ENCODE measurements at places on chromosomes 4 and X.

DNA sequence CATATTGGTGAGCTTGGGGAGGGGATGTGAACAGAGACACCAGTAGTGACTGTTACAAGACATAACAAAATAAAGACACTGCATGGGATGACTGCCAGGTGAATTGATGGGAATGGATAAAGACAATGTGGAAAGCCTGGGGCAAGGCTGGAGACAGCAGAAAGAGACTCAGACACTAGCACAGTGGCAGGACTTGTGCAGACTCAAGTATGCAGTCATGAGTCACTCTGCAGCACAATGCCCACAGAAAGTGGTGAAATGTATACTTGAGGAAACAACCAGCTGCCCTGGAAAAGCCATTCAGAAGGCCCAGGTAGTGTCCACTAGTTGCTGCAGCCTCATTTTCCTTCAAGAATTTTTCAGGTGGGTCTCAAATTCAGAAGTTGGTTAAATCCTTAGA, 452.3 kb downstream of the MID1IP1 start:
- no peak for DNase-seq

- no peak for DNase-seq
These were observed 36.1 kb upstream of the OTUD4 start for GRCh38 chr4:145216535-145216934.

DNA sequence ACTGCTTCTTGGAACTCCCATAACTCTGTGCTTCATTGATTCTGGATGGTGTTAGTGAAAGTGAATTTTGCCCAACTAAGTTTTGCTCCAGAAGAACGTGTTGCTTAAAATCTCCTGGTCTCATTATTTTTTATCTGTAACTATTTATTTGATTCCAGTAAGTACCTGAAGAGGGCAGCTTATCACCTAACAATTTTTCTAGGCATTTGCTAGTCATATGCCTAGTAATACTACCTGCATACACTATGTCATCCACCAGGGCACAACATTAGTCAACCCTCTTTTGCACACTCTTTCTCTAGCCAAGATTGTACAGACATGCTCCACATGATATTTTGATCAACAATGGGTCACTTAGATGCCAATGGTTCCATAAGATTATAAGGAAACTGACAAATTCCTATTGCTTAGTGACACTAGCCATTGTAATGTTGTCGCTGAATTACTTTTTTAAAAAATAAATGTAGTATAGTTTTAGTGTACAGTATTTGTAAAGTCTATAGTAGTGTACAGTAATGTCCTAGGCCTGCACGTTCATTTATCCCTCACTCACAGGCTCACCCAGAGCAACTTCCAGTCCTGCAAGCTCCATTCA, 499.9 kb upstream of the AADAT start:
- DNase-seq, result no peak

- DNase-seq, result no peak
These were observed 98.8 kb upstream of the NOCT start for GRCh38 chr4:138916763-138917162.

- DNase-seq, result no peak
These were observed 56.8 kb downstream of the ANOS1 start for GRCh38 chrX:8675006-8675630.

GRCh38 chr4:54139332-54139731, 39.4 kb downstream of the GSX2 start:
- DNase-seq, result no peak

DNA sequence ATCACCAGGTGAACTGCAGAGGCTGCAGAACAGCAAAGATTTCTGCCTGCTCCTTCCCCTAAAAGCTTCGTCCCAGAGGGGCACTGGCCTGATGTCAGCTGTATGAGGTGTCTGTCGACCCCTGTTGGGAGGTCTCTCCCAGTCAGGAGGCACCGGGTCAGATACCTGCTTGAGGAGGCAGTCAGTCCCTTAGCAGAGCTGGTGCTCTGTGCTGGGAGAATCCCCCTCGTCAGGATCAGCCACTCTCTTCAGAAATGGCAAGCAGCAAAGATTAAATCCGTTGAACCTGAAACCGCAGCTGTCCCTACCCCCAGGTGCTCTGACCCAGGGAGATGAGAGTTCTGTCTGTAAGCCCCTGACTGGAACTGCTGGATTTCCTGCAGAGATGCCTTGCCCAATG, 1166.3 kb upstream of the ADGRL3 start:
- no peak for DNase-seq

DNA sequence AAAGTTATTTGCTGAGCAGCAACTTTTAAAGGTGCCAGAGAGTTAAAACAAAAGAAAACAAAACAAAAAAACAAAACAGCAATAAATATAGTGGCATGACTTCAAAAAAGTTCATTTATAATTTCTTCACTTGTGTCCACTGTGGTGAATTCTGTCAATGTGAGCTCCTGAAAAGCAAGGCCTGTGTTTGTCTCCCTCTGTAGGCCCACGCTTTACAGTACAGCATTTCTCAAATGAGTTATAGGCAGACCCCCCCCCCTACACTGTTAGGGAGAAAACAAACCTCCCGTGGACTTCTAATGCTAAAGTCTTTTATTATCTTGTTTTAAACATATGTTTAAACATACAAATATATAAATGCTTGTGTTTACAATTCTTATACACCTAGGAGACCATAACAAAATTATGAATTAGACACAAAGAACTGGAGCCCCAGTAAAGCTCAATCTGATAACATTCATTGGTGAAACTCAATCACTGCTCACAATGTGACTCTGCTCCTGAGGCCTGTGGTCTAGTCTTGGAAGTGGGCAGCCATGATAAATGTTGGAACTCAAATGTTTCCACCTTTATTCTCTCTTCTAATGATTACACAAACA, 47.0 kb upstream of the SCOC start:
- DNase-seq, result no peak

DNA sequence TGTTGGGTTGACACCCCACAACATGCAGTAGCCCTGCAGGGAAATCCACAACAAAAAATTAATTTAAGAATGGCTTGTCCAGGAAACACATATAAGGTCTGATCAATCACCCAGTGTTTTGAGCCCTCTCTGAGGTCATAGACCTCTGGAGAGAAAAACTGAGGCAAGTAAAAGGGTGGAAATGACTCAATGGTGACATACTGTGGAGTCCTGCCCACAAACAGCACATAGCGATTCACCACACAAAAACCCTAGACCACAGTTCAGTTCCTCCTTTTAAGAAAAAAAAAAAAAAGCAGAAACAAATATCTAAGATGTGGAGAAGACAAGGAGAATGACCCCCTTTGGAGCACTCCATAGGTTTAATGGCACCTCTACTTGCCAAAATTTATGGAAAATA, 2691.0 kb downstream of the PCDH7 start:
- DNase-seq, result no peak

DNA sequence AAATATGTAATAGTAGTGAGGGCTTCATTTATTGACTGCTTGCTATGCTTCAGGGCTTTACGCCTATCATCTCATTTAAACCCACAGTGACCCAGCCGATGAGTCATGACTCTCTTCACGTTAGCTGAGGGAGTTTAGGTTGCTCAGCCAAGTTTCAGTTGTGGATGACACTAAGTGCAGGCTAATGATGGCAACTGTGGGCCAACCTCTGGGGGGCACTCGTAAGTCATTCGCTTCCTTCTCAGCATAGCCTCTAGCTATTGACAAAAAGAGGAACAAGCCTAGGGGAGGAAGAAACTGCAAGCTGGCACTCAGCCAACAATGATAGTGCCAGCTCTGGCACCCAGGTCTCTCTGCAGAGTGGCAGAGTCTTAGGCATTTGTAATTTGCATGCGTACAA, 325.0 kb downstream of the ARHGAP10 start:
- peak; percentile 84 for DNase-seq

GRCh38 chr4:15729910-15730533, 27.2 kb downstream of the BST1 start:
- peak; percentile 66 for DNase-seq

DNA sequence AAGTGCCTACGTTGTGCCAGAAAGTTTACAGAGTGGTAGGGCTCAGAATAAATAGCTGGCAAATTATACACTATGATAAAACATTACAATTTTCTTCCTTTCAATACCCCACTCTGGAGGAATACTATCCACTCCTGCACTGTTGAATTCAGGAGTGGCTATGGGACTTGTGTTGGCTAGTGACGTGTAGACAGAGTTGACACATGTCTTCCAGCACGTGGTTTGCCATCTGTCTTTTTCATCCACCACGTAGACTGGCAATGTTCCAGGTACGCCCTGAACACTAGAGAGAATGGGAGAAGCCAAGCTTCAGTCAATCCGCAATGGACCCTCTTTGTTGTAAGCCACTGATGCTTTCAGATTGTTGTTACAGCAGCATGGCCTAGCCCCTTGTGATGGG, 168.8 kb upstream of the RBPJ start:
- DNase-seq, result no peak

GRCh38 chr4:112916868-112917267, 132.6 kb upstream of the ANK2 start:
- DNase-seq, result no peak

DNA sequence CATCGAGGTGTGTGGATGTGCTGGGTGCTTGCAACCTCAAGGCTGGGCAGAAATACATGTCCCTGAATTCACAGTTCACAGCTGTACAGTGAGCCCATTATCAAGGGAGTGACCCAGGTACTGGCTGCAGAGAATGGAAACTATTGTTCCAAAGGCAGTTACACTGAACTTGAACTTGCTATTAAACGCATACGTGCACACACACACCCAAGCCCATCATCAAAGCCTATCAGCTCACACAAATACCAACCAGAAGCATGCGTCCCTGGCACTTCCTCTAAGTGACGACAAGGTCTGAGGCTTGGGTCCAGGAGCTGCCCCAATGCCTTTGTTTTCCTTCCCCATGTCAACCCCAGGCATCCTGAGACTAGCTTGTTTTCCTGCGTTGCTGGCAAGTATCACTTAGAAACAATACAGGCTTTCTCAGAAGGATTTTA, 88.6 kb downstream of the IRF2 start:
- no peak for DNase-seq

- no peak for DNase-seq
These were observed 27.5 kb downstream of the ARX start for GRCh38 chrX:24988314-24988713.

DNA sequence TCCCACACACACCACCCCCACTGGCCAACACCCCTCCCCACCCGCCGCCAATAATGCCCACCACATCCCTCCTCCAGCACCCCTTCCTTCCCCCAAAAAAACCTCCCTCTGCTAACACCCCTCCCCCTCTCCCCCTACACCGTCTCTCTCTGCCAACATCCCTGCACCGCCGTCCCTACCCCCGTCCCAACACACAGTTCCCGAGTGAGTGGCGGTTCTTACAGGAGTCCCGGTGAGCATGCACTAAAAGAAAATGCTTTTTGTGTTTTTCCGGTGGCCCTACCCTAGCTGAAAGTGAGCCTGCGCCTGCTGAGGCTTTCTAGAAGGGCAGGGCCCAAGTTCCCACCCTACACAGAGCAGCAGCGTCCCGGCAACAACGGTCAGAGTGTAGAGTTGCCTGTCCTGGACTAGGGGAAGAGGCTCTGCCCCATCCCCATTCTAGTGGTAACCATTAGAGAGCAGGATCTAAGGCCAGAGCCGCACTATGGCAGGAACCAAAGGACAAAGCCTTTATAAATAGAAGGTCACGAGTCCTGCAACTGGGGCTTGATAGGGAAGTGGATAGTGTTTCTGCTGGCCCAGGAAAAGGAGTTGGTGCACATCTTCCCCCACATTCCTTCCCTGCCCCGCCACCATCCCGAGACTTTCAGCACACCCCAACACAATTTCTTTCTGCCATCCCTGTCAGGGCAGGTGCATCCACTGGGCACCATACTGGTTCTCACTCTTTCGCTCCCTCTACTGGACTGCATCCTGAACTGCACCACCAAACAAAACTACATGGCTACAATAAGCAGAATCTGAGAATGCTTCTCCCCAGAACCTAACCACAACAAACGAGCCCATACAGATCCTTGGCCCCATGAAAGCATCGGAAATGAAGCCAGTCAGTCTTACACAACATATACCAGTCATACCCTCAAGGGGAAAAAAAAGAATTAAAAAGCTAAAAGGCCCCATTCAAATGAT, 78.1 kb upstream of the PAGE3 start:
- peak; percentile 21 for DNase-seq

- DNase-seq, result no peak
These were observed 191.0 kb downstream of the AFF2 start for GRCh38 chrX:148691456-148691855.

DNA sequence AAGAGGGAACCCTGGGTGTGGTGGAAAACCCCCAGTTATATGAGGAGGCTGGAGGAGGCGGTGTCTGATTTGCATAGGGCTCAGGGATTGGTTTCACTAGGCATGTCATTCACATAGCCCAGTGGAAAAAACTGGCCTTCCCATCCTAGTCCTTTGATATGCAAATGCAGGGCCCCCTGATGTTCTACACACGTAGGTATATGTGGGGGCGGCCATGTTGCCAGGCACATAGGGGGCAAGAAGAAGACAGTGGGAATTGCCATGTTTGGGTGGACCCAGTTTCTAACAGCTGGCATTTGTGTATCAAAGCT, 34.0 kb upstream of the ENPP6 start:
- no peak for DNase-seq

DNA sequence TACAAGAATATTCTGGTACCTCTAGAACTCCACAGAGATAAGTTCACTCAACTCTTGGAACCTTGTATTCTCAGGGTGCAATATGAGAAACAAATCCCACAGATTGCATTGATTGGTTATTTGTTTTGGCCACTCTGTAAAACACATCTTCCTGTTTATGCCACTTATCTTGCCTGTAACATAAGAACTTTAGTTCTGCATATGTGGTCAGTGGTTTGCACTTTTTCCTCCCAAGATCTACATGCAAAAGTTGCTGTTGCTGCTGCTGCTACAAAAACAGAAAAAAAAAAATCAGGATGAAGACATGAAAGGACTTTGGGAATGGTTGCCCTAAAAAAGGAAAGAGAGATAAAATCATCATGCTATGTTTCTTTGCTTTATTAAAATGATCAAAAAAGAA, 9.6 kb downstream of the ODAPH start:
- no peak for DNase-seq

GRCh38 chr4:99968330-99968729, 18.3 kb upstream of the H2AZ1 start:
- DNase-seq, result no peak

GRCh38 chr4:5878359-5878758, 14.5 kb downstream of the CRMP1 start:
- DNase-seq, result no peak
